Ovary (tissue), 10 donors: ENCODE measurements at places on chromosomes 7 and 10. TPM values are rescaled to one million over a fixed set of nuclear protein-coding genes. Genes with fewer than 3 reads are reported as not detected.

- no peak overlapping the region for H3K27ac ChIP-seq
- no peak overlapping the region for H3K4me3 ChIP-seq
- H3K36me3 ChIP-seq, result no peaks in the 10 kb centered on the region
- H3K27me3 ChIP-seq, result no peaks in the 10 kb centered on the region
- no peak for DNase-seq
These were observed 201.1 kb downstream of the LRRN3 start for GRCh38 chr7:111292026-111292470.

GRCh38 chr7:84799106-84799505, 387.8 kb downstream of the SEMA3D start:
- H3K4me1 ChIP-seq, result no peaks in the 10 kb centered on the region
- H3K4me3 ChIP-seq, result no peak overlapping the region
- DNase-seq, result no peak
- no peak overlapping the region for H3K27ac ChIP-seq

Gene BICC1
- total RNA-seq, result 25.9 TPM

DNA sequence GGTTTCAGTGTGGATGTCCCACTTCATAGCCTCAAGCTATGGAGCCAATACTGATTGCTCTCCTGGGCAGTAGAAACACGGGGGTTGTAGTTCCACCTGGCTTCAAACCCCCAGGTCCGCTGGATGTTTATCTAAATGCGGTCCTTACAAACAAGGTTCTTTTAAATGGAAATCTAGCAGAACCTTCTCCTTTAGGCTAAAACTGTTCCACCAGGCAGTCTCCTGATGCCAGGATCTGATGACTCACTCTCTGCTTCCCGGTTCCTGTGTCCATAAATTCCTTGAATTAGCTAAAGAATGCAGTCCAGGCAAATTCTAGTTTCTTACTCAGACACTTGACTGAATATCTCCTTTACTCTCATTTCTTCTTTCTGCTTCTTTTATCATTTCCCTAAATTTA, 108.4 kb upstream of the FAM3C start:
- no peaks in the 10 kb centered on the region for H3K27me3 ChIP-seq
- no peaks in the 10 kb centered on the region for H3K4me1 ChIP-seq
- no peak overlapping the region for H3K4me3 ChIP-seq
- H3K27ac ChIP-seq, result no peak overlapping the region

Gene GRM3
- not detected for total RNA-seq

Gene LEP
- not detected for total RNA-seq
